ENCODE measurements at places on chromosomes 7 and 10.

GRCh38 chr7:22651036-22651435 is 76.0 kb upstream of the IL6 start:
- DNase-seq, result no peak

GRCh38 chr10:124217906-124218804 is 124.8 kb upstream of the CHST15 start:
- no peak for DNase-seq

GRCh38 chr7:158001621-158002320 is 585.9 kb downstream of the PTPRN2 start:
- no peak for DNase-seq

DNA sequence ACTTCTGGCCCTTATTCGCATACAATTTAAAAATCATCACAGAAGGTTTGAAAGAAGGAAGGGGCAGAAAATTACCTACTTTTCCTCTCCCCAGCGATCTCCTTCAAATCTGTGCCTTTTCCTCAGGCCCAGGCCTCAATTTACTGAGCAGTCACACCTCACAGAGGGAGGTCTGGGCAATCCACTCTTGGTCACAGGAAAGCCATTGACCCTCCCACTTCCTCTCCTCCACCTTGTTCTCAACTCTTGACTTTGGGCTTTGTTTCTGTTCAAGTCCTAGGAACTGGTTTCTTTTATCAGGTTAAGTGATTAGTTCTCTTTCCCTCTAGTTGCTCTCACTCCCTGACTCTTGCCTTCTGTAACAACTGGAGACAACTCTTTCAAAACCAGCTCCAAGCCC is 37.0 kb upstream of the ATRNL1 start:
- no peak for DNase-seq

GRCh38 chr7:114007386-114007785 is 88.6 kb upstream of the PPP1R3A start:
- DNase-seq, result no peak

Measured in hepatic stellate cell (primary cell).